NCI-H187 (cell line): ENCODE measurements at places on chromosomes 7 and 10.

DNA sequence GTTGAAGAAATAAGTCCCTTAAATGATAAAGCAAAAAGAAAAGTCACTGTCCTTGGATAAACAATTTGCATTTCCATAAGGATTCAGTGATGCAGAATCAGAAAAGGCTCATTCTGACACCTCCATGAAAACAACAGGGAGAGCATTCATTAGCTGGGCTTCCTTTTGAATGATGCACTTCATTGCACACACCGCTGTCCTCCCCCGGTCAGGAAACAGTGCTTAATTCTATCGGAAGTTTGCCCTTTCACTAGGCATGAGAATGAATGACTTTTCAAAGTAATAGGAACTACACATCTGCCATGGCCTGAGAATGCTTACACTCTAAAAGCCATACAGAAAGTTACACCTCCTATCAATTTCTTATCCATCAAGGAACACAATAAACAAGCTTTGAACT is 4.2 kb downstream of the PCDH15 start:
- DNase-seq = no peak

DNA sequence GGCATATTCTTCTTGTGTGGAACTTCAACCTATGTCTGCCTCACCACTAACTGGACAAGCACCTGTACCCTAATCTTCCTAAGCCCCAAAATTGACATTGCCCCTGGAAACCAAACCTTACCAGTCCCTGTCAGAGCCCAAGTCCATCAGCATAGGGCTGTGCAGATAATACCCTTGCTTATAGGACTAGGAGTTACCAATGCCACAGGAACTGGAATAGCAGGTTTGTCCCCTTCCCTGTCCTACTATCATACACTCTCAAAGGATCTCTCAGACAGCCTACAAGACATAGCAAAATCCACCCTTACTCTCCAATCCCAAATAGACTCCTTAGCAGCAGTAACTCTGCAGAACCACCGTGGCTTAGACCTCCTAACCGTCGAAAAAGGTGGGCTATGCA is 19.8 kb downstream of the ZNF107 start:
- no peak for DNase-seq

- no peak for DNase-seq
Measured at GRCh38 chr10:123301077-123301857, 147.1 kb downstream of the BUB3 start.

DNA sequence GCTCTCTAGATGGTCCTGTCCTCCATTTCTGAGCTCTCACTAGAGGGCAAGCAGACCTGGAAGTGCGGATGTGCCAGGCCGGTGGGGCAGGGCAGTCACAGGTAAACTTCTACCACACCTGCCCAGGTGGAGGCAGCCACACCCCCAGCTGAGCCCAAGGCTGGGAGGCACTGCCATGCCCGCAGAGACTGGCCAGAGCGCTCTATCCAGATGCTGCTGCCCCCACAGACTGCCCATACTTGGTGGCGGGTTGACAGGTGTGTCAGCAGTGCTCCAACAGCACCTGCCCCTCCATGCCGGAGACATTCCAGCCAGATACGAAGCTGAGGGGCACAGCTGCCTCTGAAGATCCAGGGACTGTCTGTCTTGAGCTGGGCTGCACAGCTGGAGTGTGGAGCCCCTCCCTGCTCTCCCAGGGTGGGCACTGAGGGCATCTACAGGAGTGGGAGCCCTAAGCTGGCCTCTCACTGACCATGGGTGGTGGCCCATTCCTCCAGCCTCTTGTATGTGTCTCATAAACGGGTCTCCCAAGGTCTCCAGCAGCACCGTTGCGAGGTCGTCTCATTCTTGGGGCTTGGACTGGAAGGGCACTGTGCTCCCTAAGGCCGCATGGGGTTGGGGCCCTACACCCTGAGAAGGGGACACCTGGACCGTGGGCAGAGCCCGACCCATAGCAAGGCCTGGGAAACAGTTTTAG is 38.2 kb upstream of the PPIF start:
- DNase-seq = no peak

GRCh38 chr10:69004821-69005220 is 16.2 kb downstream of the KIFBP start:
- no peak for DNase-seq

GRCh38 chr7:75969182-75969581 is 25.2 kb downstream of the TMEM120A start:
- DNase-seq = no peak

- DNase-seq = no peak
Measured at GRCh38 chr10:78863906-78864239, 204.9 kb upstream of the ZMIZ1 start.

GRCh38 chr10:310976-311639 is 175.9 kb downstream of the ZMYND11 start:
- no peak for DNase-seq

DNA sequence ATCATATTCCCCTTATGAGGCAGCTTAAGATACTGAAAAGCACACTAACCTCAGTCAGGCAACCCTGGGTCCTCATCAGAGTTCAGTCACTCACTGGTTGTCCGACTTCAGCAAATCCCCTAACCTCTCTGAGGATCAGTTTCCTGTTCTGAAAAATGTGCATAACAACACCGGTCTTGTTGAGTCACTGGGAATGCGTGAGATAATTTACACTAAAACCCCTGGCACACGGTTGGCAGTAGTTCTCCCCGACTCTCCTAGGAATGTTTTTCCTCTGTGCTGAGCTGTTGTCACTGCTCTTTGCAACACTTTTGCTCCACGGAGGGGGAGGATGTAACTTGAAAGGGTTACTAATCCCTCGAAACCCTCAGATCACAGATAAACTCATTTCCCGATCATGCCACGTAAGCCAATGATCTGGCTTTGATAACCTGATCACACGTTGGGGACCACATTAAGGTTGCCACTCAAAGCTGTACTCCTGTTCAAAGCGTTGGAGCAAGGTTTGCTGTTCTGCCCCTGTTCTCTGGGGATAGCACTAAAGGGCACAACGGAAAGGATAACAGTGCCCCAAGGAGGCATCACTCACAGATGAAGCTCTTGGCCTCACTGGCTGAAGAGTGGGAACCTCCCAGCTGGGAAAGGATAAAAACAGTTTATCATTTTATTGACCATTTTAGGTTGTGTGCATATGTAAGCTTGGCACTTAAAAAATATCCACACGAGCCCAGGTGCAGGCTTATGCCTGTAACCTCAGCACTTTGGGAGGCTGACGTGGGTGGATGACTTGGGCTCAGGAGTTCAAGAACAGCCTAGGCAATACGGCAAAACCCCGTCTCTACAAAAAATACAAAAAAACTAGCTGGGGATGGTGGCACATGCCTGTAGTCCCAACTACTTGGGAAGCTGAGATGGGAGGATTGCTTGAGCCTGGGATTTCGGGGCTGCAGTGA is 5.0 kb upstream of the RBM17 start:
- no peak for DNase-seq

DNA sequence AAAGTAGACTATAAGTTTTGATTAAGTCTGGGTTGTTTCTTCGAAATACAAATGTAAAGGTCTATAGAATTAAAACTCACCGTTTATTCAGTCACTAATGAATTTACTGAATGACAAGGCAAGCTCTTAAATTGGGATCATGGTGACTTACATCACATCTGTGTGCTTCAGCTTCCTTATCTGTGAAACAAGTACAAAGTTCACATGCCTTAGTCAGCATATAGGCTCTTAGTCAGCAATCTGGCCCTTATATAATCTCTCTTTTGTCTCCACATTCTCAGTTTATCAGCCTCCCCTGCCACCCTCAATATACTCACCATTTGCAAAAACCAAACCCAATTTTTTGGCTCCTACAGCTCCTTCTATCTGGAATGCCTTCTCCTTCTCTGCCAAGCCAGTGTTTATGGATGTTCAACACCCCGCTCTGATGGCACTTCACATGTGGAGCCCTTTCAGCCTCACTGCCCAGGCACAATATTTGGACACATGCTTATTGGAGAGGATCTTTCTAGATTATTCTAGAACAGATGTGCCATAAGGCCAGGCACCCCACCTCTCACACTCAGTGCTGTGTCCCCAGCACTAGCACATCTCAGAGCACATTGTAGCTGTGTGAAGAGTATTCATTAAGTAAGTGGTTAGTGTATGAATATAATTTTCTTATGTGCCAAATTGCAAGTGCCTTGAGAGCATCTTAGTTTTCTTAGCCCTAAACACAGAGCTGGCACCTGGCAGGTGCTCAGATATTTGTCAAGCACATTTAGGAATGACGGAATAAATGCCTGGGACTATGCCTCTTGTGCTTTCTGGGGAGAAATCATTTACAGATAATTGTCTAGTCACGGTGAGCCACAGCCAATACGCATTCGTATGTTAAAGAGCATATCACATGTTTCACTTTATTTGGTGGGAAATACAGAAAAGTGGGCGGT is 9.8 kb upstream of the LAMB1 start:
- no peak for DNase-seq

DNA sequence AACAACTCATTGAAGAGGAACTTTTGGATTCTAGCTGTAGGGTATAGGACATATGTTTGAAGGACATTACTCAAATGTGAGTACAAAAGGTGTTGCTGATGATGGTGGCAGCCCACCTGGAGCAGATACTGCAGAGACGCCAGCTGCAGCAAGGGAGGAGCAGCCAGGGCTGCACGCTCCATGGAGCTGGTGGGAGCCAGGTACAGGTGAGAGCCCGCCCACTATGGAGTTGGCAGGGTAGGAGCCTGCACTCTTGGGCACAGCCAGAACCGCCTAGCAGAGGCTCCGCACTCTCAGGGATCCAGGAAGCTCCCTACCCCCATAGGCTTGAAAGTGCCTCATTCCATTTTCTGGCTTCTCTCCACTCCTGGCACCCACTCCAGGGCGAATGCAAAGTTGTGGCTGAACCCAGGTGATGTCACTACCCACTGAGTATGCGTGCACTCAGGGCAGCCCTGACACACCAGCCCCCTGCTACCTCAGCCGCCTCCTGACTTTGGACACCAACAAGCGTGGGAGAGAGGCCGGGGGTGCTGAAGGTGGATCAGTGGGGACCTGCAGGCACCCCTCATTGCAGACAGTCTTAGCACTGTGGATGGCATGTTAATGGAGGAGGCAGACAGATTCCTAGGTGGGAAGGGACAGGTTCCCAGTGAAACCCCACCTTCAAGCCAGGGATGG is 761.1 kb downstream of the IPMK start:
- DNase-seq = no peak

GRCh38 chr10:70090013-70090412 is 37.4 kb downstream of the MACROH2A2 start:
- no peak for DNase-seq

DNA sequence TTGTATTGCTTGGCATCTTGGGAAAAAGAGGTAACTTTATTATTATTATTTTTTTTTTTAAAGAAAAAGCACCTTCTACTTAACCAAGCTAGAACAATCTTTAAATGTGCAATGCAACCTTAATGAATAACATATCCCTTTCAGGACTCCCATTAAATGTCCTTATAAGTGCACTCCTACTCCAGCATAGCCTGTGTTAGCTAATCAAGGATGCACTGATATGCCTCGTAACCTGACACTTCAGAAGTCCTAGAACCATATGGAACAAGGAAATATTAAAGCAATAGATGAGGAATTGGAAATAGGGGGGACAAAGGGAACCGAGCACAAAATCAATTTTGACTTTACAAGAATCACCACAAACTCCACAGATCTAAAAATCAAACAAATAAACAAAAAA is 522.4 kb downstream of the PARD3 start:
- no peak for DNase-seq

GRCh38 chr7:47227762-47228177 is 354.1 kb downstream of the TNS3 start:
- DNase-seq = no peak

- DNase-seq = no peak
Measured at GRCh38 chr10:5615316-5615715, 51.1 kb downstream of the ASB13 start.

DNA sequence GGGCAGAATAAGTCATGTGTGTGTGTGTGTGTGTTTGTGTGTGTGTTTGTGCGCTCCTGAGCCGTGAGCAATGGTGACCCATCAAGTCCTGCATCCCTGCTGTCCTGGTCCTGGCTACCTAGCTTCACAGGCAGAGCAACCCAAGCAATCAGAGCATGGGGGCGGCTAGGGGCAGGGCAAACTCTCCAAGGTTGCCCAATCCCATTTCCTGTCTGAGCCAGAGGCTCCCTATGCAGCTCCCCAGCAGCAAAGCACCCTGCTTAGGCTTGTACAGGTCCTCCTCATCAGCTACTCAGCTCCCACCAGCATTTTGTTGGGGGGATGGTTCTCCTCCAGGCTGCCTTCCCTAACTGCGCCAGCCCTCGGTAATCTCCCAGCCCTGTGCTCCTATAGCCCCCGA is 31.1 kb upstream of the CRHR2 start:
- no peak for DNase-seq

DNA sequence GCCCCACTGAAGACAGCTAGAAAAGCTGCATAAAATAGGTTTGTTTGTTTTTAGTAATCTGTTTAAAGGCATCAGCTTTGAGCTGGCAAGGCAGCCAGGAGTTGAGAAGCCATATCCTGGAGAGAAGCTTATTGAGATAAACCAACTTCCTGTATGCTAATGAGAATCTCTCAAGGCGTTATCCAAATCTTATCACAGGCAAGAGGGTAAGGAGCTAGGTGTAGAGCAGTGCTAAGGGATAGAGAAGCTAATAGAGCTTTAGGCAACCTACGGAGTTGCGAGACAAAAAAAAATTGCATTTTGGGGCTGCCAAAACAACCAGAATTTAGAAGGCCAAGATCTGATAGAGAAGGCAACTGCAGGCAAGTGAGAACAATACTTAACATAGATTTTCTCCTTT is 641.6 kb downstream of the SH2D4B start:
- no peak for DNase-seq

DNA sequence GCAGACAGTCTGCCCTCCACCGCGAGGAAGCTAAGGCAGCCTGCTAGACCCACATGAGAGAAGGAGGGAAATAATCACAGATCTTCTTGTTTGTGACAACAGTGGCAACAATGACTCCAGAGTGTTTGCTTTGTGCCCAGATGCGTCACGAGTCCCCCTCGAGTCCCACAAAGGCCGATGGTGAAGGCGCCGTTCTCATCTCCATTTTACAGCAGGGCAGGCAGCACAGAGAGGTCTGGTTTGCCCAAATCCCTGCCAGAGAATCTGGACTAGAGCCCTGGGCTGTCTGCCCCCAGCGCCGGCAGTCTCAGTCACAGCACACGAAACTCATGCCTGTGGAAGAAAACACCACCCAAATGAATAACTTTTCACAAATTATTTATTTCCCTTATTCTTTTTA is 38.1 kb downstream of the KIAA1549 start:
- DNase-seq = no peak

- no peak for DNase-seq
Measured at GRCh38 chr7:139623518-139623917, 100.0 kb downstream of the CLEC2L start.

GRCh38 chr10:101563497-101564040 is 24.5 kb downstream of the POLL start:
- DNase-seq = no peak

GRCh38 chr10:5581670-5582566 is 57.2 kb downstream of the CALML3 start:
- DNase-seq = no peak

DNA sequence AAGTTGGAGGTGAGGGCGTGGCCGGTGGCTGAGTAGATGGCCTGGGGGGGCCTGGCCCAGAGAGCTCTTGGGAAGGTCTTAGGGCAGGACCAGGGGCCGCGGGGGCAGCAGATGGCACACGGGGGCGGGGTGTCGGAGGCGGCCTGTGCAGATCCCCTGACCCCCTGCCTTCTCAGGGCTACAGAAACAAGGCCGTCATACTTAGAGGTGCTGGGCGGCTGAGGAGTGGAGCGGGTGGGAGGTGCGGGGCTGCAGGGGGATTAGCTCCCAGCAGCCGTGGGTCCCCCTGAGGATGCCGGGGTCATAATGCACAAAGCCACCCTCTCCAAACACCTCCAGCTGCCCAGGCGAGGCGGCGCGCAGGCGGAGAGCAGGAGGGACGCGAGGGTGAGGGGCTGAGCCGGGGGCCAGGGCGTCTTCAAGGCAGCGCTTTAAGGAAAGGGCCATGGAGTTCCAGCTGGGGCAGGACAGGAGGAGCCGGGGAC is 40.4 kb upstream of the ZNF32 start:
- DNase-seq = no peak
